HepG2 (cell line): ENCODE measurements at places on chromosomes 1 and 21.

DNA sequence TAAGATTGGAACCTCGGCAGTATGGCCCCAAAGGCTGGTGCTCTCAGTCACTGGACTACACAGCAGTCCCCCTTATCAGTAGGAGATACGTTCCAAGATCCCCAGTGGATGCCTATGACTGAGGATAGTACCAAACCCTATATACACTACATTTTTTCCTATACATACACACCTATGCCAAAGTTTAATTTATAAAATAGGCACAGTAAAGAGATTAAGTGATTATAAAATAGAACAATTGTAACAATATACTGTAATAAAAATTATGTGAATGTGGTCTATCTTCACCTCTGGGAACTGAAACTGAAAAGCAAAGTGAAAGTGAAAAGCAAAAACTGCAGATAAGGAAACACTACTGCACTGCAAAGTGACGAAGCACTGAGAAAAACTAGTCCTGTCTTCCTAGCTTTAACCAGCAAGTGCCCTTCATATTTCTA lies 96.8 kb downstream of the INTS7 start:
- DNase-seq = no peak

DNA sequence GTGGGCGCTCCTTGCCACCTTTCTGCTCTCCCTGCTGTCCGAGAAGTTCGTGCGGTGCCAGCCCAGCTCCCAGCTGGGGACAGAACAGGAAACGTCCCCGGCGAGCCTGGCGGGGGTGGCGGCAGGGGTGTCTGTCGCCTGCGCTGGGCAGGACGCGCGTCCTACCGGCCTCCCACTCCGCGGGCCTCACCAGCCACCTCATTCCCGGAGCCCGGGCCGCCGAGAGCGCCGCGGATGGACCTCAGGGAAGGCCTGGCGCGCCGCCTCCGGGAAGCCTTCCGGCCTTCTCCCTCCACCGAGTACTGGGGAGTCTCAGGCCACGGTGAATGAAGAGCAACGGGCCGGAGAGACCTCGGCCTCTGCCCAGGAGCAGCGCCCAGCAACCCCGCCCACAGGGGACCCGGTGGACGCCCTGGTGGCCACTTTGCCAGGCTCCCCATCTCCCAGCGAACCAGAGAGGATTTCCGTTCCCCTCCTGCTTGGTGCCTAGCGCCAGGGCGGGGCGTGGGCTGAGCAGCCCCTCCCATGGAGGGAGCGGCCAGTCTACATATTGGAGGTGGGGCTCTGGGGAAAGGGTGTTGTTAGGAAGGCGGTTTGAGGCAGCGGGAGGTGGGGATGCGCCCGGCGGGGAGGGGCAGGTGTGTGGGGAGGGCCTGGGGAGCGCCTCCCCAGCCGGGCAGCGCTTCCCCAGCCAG lies 9.5 kb upstream of the TNFRSF14 start:
- peak; percentile 75 for DNase-seq

GRCh38 chr1:150692720-150693119 lies 4.2 kb downstream of the GOLPH3L start:
- DNase-seq = no peak

- no peak for DNase-seq
These were observed 73.2 kb downstream of the MAN1C1 start for GRCh38 chr1:25689686-25690381.

DNA sequence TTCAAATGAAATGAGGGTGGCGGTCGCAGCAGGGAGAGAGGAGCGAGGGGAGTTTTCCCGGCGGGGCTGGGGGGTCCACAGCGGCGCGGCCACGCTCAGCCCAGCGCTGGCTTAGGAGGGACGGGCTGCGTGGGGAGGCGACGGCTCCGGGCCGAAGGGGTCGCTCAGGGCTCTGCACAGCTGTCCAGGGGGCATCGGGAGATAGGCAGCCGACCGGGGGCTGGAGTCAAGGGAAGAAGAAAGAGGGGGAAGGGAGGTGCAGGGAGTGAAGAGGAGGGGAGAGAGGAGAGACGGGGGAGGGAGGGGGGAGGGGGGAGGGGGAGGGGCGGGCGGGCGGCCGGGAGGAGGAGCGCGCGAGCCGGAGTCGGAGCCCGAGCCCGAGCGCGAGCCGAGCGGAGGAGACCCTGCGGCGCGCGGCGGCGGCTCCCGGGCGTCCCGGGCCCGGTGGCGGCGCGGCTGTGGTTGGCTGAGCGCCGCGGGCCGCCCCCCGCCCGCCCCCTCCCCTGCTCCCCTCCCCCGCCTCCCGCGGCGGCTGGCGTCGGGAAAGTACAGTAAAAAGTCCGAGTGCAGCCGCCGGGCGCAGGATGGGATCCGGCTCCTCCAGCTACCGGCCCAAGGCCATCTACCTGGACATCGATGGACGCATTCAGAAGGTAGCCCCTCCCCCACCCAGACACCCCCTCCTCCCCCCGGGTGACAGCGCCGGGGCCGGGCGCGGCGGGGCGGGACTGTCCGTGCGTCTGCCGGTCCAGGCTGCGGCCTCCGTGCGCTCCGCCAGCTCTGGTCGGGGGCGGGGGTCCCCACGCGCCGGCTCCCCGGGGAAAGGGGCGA lies at the start of gene PDE9A:
Gene PDE9A (plus strand): TSS at position 391 of the 831 bp plus-strand sequence. CDS start 194 bp downstream, at position 585.
- no peak for DNase-seq

- DNase-seq = peak; percentile 86
These were observed 13.8 kb downstream of the SLC35E2B start for GRCh38 chr1:1678581-1679380.

DNA sequence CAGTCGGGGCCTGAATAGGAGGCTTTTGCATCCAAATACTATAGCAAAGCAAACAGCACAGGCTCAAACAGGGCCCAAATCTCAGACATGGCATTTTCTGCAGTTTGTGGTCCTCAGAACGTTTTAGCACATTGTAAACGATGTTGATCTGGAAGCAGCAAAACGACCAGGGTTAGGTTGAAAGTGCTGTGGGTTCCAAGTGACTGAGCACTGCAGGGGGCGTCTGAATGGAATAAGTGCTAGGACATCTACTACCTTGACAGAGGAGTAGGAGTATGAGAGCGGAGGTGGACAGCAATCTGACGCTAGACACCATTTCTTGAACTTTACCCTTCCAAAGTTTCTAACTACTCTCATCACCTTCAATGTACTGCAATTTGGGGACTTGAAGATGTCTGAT lies 214.9 kb downstream of the BARHL2 start:
- DNase-seq = no peak

DNA sequence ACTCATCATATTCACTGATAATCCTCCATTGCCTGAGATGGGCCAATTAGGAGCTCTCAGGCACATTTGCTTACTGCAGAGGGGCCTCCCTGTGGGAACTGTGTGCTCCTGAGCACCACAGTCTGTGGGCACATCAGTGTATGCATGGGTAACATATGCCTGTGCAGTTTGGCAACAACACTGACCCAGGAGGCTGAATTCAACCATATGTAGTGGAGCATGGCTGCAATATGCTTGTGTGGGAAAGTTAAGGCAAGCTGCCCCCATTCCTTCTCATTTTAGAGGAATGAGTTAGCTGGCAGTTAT lies 11.8 kb upstream of the FMOD start:
- no peak for DNase-seq

DNA sequence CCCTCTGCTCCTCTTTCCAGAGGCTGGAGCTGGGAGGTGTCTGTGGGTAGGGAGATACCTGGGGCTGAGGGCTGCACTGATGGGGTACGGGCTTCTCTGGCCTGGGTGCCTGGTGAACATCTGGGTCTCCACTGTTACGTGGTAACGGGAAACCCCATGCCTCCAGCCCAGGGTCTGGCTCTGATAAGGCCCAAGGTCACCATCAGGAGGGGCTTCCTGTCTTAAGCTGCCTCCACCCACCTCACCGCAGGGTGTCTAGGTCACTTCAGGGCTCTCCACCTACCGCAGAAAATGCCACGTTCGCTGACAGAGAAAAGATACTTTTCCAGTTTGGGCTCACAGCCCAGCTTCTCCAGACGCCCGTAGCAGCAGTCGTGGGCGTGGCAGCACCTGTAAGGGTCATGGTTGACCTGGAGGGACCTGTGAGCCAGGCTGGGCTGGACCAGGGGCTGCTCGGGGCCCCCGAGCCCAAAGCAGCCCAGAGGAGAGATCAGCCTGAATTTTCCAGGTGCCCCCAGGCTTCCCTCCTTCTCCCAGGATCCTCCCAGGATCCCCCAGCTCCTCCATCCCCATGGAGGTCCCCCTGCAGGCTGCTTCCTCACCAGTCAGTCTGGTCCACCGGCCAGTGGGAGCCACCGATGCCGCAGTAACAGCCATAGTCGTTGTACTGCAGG lies 1.3 kb downstream of the PLA2G2E start:
- no peak for DNase-seq

- DNase-seq = no peak
These were observed 306.4 kb downstream of the NUF2 start for GRCh38 chr1:163628034-163628773.

- DNase-seq = no peak
These were observed 10.4 kb upstream of the TMEM200B start for GRCh38 chr1:29133861-29134694.

GRCh38 chr21:26788790-26789189 lies 56.4 kb downstream of the ADAMTS1 start:
- DNase-seq = no peak

DNA sequence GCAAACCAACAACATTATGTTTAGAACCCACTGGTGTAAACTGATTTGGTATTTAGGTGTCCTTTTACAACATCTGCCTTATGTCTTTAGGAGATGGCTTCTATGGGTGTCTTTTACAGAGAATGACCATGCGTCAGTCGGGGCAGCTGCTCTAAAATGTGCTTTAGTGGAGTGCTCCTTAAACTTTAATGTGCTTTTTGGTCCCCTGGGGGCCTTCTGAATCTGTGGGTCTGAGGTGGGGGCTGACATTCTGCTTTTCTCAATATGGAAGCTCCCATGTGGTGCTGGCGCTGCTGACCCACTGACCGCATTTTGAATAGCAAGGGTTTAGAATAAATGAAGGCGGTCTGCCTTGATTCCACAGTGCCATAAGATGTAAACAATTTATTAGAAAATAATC lies 173.2 kb upstream of the B3GALT2 start:
- DNase-seq = no peak

DNA sequence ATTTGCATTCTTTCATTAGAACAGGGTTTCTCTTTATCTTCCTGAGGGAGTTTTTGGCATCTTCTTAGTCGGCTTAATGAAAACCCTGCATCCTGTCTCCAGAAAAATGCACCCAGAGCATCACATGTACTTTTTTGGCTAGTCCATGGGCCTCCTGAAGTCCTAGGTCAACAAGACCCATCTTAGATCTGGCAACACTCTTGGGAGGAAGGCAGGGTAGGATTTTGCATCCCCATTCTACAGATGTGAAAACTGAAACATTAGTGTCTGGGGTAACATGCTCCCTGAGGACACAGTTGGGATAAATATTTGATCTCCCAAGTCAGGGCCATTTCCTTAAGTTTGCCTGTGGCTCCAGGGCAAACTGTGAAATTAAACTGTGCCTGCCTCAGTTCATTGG lies 40.0 kb upstream of the HMGB4 start:
- no peak for DNase-seq

GRCh38 chr1:10514490-10515235 lies 39.9 kb downstream of the PEX14 start:
- DNase-seq = peak; percentile 47

DNA sequence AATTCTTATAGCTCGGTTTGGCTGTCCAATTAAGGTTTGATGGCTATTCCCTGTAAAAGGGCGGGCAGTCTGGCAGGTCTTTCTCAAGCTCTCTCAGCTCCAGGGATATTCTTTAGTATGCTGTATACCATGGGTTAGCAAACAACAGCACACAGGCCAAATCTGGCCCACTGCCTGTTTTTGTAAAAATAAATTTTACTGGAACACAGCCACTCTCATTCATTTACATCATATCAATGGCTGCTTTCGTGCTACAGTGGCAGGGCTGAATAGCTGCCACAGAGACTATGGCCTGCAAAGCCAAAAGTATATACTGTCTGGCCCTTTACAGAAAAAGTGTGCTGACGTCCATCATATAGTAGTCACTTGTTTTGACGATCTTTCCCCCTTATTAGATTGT lies 32.0 kb downstream of the MACO1 start:
- DNase-seq = no peak

DNA sequence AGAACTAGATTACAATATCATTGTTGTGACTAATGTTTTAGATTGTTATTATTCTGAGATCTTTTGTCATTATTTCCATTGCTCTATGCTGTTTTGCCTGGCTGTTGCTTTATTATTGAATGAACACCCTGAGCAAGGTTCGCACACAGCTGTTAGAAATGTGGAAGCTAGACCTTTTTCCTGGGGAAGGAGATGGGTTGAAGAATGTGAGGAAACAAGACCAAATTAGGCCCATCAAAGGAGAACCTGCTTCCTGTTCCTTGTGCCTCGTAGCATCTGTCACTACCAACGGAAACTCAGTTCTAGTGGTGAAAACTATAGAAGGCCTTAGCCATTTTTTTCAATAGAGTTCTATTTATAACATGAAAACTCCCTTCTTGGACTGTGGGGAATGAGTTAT lies 68.7 kb downstream of the RGL1 start:
- no peak for DNase-seq

GRCh38 chr1:231600458-231600976 lies 26.1 kb upstream of the DISC1 start:
- no peak for DNase-seq

GRCh38 chr1:177274687-177275211 lies 104.0 kb downstream of the BRINP2 start:
- no peak for DNase-seq

DNA sequence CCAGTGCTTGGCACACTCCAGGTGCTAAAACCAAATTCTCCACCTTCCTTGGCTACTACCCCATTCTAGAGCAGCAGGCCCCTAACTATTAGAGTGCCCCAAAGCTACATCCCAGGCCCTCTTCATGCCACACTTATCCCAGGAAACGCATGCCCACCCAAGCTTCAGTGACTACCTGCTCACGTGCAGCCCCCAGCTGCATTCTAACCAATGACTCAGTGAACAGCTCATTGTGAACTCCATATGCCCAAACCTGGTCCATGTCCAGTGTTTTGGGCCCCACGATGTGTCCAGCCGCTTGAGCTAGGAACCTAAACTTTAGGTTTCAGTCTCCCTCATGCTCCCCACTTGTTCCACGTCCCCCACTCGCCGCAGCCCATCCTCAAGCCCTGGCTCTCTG lies 41.5 kb downstream of the NKAIN1 start:
- no peak for DNase-seq

DNA sequence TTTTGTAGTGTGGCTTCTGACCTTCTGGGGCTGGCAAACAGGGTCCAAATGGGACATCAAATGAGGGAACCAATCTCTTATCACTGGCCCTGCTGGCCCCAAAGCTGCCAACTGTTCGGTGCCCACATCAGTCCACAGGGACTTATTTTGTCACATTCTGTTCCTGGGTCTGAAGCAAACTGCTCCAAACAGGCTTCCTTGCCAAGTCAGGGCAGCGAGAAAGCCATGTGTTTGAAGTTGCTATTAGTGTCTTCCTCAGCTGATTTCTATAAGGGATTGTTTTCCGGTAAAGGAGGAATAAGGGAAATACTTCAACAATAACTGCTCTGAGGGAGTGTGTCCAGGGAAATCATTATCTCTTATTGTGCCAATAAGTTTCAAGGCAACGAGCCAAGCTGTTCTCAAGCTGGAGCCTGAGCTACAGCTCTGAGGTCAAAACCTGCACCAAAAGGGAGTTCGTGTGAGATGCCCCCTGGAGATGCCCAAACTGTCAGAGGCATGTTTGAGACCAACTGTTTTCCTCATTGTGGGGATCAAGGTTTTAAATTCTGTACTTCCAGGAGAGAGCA lies 381.4 kb upstream of the PROX1 start:
- DNase-seq = no peak
